SK-N-SH (cell line): ENCODE measurements at places on chromosomes 13 and 19.
A peak's percentile ranks its signal among the peaks of the same experiment; 100 is the strongest.

DNA sequence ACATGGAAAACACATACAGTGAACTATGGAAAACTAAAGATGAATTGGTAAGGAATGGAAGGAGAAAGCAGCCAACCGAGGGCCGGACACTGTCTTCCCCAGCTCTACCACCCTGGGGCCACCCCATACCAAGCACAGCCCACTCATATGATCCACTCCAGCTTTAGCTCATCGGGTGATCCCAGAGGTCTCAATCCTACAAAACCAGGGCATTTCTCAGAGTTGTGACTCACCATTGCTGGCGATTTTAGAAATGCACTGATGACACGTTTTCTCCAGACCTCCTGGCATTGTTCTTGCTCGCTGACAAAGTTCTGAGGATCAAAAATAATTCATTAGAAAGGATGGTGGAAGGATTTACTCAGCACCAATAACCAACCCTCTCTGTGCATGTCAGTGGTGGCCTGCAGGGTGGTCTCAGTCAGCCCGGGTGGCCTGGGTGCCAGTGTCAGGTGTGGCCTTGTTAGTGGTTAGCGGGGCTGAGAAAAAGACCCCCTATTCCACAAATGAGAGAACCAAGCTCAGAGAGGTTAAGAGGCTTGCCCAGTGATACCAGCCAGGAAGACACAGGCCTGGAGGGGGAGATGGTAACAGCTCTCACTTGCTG is 6.6 kb downstream of the TMEM272 start:
- DNase-seq: no peak

DNA sequence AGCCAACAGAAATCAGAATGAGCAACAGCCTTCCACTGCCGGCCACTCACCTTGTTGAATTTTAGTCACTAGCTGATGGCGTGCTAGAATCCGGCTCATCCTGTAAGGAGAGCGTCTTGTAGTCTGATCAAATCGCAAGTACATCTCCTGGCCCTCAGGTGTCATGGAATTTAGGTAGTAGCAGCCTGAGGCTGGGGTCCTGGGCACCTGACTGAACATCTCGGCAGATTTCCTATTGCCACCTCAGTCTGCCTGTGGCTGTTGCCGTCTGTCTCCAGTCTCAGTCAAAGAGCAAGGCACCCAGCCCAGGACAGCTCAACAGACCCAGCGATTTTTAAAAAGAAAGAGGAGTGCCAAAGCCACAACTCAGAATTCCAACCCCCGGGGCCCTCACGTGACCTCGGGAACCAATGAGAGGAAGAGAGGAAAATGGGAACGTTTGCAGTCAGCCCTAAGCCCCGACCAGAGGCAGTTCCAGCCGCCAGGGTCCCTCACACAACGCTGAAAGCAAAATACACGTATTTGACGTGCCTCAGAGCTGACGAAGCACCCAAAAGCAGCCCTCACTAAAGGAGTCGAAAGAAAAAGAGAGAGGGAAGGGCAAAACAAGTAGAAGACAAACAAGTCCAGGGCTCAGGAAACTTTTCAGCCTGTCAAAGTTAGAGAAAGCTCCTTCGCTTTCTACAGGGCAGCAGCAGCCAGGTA is at the start of gene STARD13:
TSS of gene STARD13 (minus strand) at position 336 of the 705 bp plus-strand sequence. CDS start at position 219, 117 bp downstream.
- peak; percentile 51 for DNase-seq

DNA sequence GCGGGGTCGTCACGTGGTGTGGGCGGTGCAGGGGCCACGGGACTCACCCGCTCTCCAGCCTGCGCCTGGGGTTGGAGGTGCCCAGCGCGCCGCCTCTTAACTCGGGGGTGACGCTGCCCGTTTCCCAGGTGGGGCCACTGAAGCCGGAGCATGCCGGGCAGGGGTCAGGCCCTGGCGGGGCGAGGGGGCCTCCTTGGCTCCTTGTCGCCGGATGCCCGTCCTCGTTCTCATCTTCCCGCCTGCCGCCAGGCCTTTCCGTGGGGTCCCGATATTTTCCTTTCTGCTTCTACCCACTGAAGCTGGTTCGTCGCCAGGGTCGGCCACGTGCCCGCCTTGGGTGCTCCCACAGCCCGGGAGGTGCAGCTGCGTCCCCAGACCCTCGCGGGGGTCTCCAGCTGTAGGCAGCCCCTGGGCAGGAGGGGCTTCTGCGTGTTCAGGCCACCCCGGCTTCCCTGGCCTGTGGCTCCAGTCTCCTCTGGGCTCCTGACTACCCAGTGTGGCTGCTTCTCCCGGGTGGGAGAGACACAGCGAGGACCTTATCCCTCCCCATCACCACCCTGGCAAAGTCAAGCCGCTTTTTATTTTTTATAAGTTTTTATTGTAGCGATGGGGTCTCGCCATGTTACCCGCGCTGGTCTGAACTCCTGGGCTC is 772 bp downstream of the FAM174C start:
- DNase-seq: no peak

GRCh38 chr13:39106216-39107005 is 68.2 kb downstream of the NHLRC3 start:
- no peak for DNase-seq

DNA sequence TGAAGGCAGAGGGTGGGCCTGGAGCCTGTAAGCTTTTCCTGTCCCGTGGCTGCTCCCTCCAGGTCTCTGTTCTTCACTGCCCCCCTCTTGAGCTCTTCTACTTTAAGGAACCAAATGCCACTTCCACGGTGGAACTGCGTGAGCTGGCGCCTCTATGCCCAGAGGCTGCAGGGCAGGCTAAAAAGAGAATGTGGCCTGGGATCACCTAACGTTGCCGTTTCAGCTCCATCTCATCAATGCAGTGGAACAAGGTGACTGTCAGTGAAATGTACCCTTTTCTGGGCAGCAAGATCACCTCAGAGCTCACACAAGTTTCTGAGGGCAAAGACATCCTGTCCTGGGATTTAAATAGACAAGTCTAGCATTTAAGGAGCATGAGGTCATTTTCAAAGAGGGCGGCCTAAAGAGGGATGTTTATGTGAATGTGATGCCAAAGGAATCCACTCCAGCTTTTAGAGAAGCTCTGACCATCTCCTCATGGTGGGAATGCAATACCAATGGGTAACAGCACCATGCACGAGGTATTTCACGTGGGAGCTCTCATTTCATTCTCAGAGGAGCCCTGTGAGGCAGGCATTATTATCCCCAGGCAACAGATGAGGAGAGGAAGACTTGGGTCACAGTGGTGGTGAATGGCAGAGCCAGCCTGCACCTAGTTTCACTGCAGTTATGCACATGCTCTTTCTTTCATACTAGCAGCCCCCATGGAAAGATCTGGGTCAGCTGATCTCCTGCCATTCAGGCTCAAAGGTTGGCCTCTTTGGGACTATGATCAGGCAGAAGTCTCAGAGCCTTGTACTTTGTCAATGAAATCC is 39.3 kb downstream of the RGCC start:
- no peak for DNase-seq

DNA sequence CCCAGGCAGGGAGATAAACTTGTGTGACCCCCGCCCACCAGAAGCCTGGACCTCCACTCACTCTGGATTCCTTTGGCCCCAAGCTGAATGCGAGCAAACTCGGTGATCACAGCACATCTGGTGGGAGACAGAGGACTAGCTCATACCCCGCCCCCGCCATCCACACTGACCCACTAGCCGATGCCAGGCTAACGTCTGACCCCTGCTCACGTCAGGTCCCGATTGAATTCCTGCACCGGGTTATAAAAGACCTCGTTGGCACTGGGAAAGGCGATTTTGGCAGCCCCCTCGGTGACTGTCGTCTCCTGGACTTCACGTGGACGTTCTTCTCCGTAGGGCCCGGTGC is 631 bp downstream of the TRMT1 start:
- no peak for DNase-seq

DNA sequence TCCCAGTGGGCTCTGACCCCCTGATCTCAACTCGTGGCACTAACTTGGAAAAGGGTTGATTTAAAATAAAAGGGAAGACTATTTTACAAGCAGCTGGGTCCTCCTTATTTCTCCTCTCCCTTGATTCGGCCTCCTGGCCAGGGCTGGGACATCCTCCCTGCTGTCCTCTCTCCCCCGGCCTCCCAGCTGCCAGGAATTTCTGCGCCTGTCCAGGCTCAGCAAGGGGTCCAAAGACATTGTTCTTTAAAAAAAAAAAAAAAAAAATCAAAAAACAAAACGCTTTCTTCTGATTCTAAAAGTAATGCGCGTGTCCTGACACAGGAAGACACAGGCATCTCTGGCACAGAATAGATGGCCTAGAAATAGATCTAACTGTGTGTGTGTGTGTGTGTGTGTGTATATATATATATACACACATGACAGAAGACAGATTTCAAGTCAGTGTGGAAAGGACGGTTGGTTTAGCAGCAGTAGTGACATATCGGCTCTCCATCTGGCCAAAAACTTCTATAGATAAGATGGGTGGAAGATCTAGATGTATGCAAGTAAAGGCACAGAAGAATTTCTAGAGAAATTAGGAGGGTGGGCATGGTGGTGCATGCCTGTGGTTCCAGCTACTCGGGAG is 12.3 kb upstream of the LENG8 start:
- no peak for DNase-seq

DNA sequence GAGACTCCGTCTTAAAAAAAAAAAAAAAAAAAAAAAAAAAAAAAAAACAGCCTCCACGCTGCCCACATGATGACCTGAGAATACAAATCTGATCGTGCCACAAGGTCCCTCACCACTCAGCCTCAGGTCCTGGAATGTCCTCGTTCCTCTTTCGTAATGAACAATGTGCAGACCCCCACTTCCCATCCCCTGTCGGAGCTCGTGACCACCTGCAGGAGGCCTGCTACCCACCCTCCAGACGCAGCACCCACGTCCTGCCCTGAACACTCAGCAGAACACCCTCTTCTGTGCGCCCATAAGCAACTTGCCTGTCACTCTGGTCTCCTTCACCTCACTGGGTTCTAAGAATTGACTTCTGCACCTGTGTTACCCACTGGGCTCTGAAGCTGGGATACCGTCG is 166.4 kb downstream of the KATNAL1 start:
- DNase-seq: no peak

GRCh38 chr13:102591988-102592781 is 4.6 kb upstream of the TPP2 start:
- DNase-seq: peak; percentile 69

DNA sequence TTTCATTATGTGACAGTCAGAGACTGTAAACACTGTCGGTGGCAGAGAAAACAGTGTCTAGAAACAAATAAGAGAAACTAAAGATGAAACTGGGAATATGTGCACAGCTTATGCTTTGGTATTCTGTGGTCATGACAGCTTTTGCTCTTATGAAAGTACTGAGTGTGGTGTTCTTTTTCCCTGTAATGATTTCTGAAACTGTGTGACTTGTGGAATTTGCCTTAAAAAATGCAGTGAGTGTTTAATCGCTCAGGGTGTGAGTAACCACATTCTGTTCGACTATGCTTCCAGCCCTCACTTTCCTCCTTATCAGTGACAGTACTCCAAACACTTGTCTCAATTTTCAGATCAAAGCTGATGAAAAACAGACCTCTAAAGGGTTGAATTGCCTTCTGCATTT is 66.9 kb upstream of the DIAPH3 start:
- peak; percentile 22 for DNase-seq

GRCh38 chr19:58545286-58546018 is 1.6 kb downstream of the TRIM28 start:
- DNase-seq: no peak

- DNase-seq: peak; percentile 44
Observed at GRCh38 chr13:57624565-57625435, 6.7 kb upstream of the PCDH17 start.

- DNase-seq: no peak
Observed at GRCh38 chr19:17985037-17985818, 18.3 kb downstream of the KCNN1 start.

- DNase-seq: no peak
Observed at GRCh38 chr19:5130371-5131030, 161.6 kb downstream of the KDM4B start.

GRCh38 chr13:37811441-37811840 is 58.1 kb downstream of the TRPC4 start:
- DNase-seq: no peak

DNA sequence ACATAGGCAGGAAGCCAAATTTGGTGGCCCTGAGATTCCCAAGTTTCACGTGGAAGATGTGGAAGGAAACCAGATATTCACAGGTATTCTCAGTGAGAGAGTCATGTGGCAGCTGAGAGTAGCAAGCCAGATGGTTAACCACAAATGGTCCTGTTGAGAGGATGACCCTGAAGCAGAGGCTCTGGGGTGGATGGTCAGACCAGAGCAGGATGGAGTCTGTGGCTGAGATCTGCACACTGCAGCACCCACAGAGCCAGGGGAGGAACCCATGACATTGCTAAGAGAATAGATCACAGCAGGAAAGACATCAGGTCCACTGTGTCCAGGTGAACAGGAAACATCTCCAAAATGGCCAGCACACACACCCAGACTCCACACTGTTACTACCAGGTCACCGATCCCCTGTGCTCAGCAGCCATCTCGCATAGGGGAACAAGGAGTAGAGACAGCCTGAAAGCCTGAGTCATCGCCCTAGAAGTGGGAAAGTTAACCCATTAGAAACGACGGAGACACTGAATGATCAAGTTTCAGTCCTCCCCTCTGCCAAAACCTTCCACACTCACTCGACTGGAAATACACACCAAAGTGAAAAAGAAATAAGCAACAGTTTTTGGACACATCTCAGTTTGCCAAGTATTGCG is 160.0 kb downstream of the RBM26 start:
- no peak for DNase-seq

DNA sequence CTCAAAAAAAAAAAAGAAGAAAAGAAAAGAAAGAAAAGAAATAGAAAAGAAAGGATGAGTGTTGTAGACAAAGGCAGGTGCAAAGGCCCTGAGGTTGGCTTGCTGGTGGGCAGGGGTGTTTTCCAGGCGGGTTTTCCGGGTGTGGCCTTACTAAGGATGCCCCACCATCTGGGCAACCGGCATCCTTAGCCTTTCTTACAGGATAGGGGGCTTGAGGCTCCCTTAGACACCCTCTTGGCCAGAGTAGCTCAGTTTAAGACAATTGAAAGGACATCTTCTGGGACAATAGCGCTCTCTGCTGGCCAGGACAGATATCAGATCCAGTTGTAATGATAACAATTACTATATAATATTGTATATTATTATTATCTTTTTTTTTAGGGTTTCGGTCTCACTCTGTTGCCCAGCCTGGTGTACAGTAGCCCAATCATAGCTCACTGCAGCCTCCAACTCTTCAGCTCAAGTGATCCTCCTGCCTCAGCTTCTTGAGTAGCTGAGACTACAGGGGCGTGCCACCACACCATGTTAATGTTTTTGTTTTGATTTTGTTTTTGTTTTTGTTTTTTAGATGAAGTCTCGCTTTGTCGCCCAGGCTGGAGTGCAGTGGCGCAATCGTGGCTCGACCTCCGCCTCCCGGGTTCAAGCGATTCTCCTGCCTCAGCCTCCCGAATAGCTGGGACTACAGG is 1.4 kb upstream of the QTRT1 start:
- peak; percentile 55 for DNase-seq

DNA sequence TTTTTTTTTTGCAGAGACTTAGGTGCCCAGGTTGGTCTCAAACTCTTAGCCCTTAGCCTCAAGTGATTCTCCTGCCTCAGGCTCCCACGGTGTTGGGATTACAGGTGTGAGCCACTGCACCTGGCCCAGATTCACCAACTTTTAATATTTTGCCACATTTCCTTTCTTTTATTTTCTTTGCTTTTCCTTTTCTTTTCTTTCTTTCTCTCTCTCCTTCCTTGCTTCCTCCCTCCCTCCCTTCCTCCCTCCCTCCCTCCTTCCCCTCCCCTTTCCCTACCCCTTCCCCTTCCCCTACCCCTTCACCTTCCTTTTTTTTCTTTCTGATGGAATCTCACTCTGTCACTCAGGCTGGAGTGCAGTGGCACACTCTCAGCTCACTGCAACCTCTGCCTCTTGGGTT is 35.3 kb downstream of the BICRA start:
- no peak for DNase-seq

GRCh38 chr13:51731759-51732158 is 72.2 kb downstream of the DHRS12 start:
- DNase-seq: no peak
